NCI-H524 (cell line): ENCODE measurements at places on chromosomes 7 and 10.

DNA sequence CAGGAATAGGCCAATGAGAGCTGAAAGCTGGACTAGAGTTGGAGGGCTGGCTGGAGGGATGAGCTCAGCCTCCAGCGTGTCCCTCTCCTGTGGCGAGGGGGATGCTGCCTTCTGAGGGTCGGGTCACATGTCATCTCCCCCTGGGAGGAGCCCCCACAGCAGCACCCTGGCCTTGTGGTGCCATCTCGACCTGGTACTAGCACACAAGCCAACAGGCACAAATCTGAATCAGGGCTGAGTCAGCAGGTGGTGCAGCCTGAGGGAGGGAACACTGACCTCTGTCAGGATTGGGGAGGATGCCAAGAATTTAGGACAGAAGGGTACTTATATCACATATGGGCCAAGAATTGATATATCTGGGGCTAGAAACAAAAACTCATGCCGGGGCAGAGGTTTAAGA lies 280.4 kb downstream of the CELF2 start:
- peak; percentile 35 for DNase-seq

GRCh38 chr10:13971601-13972475 lies 358.9 kb downstream of the FRMD4A start:
- peak; percentile 8 for DNase-seq

GRCh38 chr7:29150856-29151255 lies 4.5 kb upstream of the CPVL start:
- DNase-seq, result peak; percentile 93

- DNase-seq, result no peak
These were observed 825 bp downstream of the TMEM176A start for GRCh38 chr7:150801242-150801945.

- no peak for DNase-seq
These were observed 243.6 kb upstream of the RHOBTB1 start for GRCh38 chr10:61187601-61188000.

GRCh38 chr10:21334891-21335696 lies 190.4 kb downstream of the SKIDA1 start:
- no peak for DNase-seq

DNA sequence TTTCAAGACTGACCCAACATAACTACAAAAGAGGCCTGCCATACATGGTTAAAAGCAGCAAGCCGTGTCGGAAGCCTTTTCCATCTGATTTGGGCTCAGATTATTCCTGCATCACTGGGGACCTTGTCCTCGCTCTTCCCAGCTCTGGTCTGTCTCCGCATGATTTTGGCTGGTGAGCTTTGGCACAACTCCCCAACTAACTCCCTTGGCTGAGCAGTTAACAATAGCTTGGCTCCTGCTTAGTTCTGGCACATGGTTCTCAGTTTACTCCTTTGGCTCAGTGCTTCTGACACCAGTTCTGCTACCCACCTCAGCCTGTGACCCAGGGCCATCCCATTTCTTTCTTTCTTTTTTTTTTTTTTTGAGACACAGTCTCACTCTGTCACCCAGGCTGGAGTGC lies 17.0 kb downstream of the AGK start:
- DNase-seq, result no peak

DNA sequence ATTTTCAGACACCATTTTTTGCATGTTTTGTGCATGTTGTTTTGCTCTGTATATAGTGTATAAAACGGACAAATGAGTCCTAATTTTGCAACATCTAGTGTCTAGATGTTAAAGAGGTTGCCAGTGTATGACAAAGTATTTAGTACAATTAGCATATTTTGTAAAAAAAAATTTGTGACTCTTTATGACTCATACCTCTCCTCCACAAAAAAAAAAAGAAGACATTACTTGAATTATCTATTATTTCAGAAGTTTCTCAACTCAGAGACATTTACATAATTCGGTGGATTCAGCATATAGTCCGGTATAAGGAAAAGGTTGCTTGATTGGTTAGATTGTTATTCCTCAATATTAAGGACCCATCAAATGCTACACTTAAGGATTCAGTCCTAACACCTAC lies 26.0 kb downstream of the NUP42 start:
- DNase-seq, result no peak

DNA sequence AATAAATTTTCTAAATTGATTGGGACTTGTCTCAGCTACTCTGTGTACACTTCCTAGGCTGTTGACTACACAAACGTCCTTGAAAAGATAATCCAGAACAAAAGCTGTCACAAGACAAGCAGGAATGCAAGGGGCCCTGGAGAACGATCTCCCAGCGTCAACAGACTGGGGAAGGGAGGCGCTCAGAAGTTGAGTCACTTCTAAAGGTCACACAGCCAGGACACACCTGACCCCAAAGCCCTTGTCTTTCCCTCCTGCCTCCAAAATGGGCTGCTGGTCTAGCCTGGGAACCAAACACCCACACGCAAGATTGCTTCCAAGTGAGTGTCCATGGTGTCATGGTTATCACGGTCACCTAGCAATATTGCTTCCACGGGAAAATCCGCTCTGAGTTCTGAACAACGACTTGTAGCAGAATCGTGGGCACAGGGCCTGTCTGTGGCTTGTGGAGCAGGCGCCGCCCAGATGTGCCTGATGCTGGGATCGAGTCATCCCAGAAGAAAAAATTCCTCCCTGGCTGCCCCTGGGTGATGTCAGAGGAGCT lies 49.8 kb downstream of the SPOCK2 start:
- no peak for DNase-seq

DNA sequence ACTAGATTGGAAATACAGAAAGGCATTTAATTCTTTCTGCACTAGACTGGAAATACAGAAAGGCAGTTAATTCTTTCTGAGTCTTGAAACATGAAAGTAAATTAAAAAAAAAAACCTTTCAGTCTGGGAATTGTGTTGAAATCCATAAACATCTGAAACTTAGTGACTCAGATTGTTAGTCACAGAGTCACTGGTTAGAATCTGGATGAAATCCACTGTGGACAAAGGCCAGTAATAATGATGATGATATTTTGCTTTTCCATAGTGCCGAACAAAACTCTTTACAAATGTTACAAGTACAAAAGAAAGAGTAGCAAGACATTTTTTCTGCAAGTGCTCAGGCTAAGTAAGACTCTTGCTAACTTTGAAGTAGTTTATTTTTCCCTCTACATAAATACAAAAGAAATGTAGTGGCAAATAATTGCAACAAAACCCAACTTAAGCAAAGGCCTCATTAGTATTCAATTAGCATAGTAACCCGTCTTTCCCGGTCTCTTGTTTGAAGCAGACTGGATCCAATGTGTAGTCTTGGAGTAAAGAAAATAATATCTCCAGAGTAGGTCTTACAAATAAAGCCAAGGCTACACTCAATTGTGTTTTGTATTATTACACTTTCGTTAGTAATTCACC lies 5.8 kb upstream of the PRTFDC1 start:
- no peak for DNase-seq

DNA sequence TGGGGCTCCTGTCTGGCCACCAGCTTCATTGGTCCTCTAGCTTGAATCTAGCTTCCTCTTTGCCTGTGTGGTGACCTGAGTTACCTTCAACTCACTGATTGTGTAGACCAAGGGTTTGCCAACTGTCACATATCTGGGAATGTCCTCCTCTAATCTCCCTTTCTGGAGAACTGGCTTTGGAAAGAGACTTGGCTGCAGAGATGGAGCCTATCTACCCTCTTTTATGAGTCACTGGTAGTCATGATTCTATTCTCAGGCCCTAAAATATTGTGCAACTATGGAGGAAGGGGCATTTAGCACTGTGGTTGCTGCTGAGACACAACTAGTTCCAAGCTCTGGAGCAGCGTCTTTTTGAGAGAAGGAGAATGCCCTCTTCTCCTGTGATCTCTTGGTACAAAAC lies 691.3 kb downstream of the KCNMA1 start:
- DNase-seq, result no peak

- DNase-seq, result no peak
These were observed 154.8 kb downstream of the RAPGEF5 start for GRCh38 chr7:22202141-22202540.

- DNase-seq, result no peak
These were observed 229.9 kb downstream of the CXCL12 start for GRCh38 chr10:44154956-44155355.

DNA sequence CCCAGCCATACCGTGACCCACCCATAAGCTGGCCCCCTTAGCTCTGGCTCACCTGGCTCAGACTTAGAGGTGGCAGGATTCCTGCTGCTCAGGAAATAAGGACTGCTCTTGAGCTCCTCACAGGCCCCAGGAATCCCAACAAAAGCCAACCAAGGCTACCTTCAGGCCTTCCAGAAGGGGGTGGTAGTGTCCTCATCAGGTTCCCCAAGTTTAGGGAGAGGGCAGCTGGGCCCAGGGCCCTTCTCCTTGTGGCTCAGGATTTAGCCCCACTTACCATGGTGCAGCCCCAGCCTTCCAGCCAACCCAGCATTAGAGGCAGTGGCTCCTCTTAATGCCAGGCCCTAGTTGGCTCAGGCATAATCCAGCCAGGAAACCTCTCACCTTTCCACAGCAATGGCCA lies 23.5 kb downstream of the NPFFR1 start:
- DNase-seq, result no peak

GRCh38 chr7:36986948-36987724 lies 262.8 kb upstream of the AOAH start:
- peak; percentile 79 for DNase-seq

- DNase-seq, result no peak
These were observed 96.5 kb upstream of the SDK1 start for GRCh38 chr7:3204526-3204925.

DNA sequence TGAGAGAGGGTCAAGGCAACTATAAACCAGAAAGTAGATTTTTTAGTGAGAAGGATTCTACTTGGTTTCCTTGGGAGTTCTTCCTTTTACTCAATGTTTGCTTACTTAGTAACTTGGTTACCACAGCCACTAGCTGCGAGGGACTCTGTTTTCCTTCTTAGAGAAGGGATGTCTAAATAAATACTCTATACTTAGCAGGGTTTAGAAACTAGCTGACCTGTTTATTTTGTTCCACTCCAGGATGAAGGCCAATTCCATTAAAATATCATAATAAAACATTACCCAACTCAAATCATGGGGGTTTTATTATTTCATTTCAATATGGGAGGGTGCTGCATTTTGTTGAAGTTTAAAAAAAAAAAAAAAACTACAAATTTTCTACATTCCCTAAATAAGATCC lies 87.3 kb downstream of the PPP1R3A start:
- no peak for DNase-seq

DNA sequence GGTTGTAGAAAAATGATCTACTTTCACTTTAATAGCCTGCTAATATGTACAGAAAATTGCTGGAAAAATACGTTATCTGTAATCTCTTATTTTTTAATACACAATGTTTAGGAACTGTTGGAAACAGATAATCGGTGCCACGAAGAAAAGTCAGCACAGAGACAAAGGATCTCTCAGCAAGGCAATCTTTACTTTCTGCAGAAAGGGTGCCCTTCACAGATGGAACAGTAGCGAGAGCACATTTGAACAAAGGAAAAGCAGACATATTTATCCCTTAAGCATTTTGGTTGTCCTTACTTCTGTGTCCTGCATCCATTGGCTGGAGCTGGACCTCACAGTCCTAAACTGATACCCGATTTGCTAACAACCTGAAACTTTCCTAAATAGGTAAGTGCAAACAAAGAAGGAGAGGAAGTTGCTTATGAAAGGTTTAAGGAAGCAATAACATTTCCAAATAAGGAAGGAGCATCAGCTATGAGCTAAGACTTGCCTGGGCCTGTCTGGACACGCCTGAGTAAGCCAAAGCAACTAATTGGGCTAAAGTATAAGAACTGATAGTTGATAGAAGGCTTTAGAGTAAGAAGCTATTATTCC lies 640.0 kb downstream of the SH2D4B start:
- DNase-seq, result no peak

GRCh38 chr10:43204042-43204942 lies 62.6 kb downstream of the RASGEF1A start:
- no peak for DNase-seq

GRCh38 chr7:129765352-129765751 lies 153.8 kb downstream of the NRF1 start:
- no peak for DNase-seq

DNA sequence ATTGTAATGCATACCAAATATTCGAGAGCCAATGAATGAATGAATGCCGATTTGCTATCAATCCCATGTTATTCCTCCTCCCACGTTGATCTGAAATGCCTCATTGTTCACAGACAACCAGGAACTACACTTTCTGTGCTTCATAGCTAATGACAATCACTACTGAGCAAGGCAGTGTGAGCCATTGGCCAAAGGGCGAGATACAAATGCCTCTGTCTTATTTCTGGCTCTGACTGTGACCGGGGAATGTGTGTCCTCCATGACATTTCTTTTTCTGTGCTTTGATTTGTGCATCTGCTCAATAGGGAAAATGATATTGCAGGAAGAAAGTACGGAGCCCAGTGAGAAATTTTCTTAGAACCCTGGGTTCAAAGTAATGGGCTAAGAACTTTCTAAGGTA lies 217.1 kb downstream of the CXCL12 start:
- DNase-seq, result no peak

DNA sequence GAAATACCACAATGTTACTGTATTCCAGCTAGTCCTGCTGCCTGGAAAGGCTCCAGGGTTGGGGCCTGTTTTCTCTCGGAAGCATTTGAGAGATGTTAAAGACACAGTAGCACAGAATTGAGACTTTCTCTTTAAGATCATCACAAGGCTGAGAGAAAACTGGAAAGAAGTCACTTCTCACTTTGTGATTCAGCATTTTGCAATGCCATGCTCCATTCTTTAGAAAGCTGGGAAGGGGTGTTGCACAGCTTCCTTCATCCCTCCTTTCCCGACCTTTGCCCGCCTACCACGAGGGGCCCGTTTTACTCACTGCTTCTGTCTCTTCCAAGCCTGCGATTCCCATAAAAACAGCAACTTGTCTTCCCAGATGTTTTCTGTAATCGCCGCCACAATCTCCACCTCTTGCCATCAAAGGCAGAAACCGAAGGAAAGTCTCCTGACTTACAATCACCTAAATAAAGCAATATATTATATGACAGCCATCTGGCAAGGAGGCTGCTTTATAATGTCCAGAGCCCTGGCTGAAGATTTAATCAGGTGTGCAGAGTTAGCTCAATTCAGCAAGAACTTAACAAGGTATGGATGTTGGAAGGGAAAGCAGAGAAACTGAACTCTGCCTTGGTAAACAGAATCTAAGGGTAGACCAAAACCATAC lies 18.9 kb downstream of the NOD1 start:
- DNase-seq, result no peak

GRCh38 chr7:150895809-150896208 lies 43.5 kb downstream of the AOC1 start:
- no peak for DNase-seq

- DNase-seq, result no peak
These were observed 117.8 kb downstream of the TES start for GRCh38 chr7:116328161-116328560.

GRCh38 chr10:78764436-78764835 lies 304.3 kb upstream of the ZMIZ1 start:
- DNase-seq, result no peak

GRCh38 chr7:142795339-142795863 lies 24.6 kb downstream of the PRSS2 start:
- DNase-seq, result no peak

- no peak for DNase-seq
These were observed at the start of gene AKR1C3 for GRCh38 chr10:5094265-5095205. AKR1C3 (plus strand) TSS chr10:5094414; CDS start chr10:5094445, 31 bp downstream.

GRCh38 chr7:26451997-26452396 lies 160.3 kb downstream of the SNX10 start:
- no peak for DNase-seq

GRCh38 chr7:20454202-20454601 lies 123.5 kb downstream of the ITGB8 start:
- no peak for DNase-seq
